ENCODE measurements at places on chromosomes 2 and 18.

GRCh38 chr18:48781988-48782363 lies 168.8 kb downstream of the SMAD7 start:
- DNase-seq, result no peak

- DNase-seq, result no peak
These were observed 144.3 kb upstream of the DAPL1 start for GRCh38 chr2:158650646-158651357.

- no peak for DNase-seq
These were observed 178.7 kb downstream of the PDE11A start for GRCh38 chr2:177893880-177894279.

- DNase-seq, result no peak
These were observed 12.4 kb downstream of the SLC8A1 start for GRCh38 chr2:40439473-40439872.

- DNase-seq, result no peak
These were observed 144.2 kb upstream of the NABP1 start for GRCh38 chr2:191533693-191534180.

- peak; percentile 54 for DNase-seq
These were observed 62.7 kb downstream of the CYP1B1 start for GRCh38 chr2:38013158-38013752.

GRCh38 chr2:230798769-230799399 lies 65.9 kb upstream of the ITM2C start:
- DNase-seq, result peak; percentile 75

GRCh38 chr18:71022389-71022788 lies 733.5 kb downstream of the SOCS6 start:
- no peak for DNase-seq

DNA sequence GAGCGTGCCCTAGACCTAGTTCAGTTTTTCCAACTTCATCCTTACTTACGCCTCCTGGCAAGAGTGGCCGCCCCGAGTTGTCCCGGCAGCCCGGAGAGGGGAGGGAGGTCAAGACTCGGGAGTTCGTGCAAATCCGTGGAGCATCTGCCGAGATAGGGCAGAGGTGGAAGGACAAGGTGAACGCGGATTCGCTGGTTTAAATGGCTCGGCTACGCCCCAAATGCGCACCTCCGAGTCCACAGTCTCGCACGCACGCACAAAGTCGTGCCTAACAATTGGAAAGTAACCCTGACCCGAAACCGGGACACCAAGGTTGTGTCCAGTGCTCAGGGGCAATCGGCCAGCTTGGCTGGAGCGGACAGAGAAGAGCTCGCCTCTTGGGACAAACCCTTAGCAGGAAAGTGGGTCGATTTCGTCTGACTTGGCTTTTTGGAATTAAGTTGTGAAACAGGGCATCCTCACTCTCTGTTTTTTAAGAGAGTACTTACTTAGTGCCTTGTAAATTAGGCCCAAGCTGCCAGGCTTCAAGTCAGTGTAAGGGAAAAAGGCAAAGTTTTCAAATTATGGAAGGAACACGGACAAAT lies 726 bp upstream of the SS18 start:
- DNase-seq, result no peak

GRCh38 chr2:233280114-233280693 lies 27.4 kb upstream of the SAG start:
- no peak for DNase-seq

GRCh38 chr2:43762286-43762685 lies 11.6 kb upstream of the DYNC2LI1 start:
- DNase-seq, result no peak

DNA sequence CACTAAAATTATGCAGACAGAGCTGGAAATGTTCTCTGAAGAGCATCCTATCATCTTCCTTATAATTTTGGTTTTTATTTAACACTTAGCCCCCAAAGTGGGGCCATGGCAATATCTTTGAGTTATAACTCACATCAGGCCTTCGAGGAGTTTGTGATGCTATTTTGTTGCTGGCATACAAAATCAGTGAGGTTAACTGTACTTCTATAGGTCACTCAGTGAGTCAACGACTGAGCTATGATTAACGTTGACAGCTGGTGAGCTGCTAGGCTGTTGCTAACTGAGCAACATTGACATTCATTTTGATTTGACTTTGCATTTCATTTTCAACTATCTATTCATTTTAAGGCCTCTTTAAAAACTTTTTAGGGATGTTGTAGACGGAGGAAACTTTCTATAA lies 50.0 kb downstream of the GPD2 start:
- no peak for DNase-seq

GRCh38 chr2:71129902-71130151 lies 202 bp downstream of the MCEE start:
- no peak for DNase-seq

- peak; percentile 32 for DNase-seq
These were observed 47.8 kb upstream of the CREB1 start for GRCh38 chr2:207481924-207482323.

- DNase-seq, result no peak
These were observed 381.2 kb upstream of the NETO1 start for GRCh38 chr18:73249030-73249429.

- DNase-seq, result peak; percentile 38
These were observed 176.7 kb downstream of the MTX2 start for GRCh38 chr2:176445956-176446355.

DNA sequence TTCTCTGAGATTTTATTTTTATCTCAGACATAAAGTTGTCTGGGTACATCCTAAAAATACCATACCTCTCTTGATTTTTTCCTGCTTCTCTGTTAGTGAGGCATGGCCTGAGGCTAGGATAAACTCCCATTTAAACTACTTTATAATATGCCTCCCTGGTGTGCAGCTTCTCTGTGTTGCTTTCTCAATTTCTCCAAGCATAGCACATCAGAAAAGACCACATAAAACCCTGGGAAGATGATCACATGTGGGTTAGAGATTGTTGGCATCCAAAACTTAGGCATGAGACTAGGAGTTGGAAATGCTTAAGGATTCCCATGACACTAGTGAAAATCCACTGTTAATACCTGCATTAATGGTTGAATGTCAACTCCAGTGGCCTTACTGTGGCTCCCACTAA lies 254.6 kb downstream of the RND3 start:
- no peak for DNase-seq

- no peak for DNase-seq
These were observed 164.9 kb downstream of the PDE1A start for GRCh38 chr2:182261860-182262387.

DNA sequence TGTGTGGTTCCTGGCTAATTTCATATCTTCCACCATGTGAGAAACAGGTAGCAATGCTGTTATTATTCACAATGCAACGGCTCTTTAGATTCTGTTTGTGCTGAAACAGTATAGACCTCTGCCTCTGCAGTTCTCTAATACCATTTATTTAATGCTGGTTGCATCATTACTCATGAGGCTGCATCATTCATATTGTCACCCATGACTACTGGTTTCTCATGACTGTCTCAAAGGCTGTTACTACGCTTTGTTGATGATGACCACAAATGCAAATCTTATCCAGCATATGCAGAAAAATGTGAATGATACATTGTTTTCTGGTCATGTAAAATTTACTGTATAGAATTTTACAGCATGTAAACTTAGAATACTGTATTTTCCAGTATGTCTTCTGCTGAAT lies 22.5 kb downstream of the CAVIN2 start:
- no peak for DNase-seq

GRCh38 chr2:41994233-41994637 lies 53.6 kb upstream of the PKDCC start:
- peak; percentile 72 for DNase-seq

DNA sequence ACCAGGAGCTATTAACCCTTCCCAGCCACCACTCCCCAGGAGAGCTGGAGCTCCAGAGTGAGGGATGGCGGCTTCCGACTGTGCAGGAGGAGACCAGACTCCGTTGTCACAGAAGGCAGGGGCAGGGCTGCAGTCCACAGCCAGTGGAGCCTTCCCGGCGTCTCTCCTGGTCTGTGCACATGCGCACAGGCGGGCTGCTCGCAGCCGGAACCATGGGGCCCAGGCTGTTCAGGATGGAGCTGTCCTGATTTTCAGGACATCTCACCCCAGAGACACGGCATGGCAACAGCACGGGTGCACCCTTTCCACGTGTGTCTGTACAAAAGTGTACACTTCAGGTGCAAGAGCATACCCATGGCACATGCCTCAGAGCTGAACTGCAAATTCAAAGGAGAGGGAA lies 28.9 kb downstream of the EIPR1 start:
- DNase-seq, result no peak

DNA sequence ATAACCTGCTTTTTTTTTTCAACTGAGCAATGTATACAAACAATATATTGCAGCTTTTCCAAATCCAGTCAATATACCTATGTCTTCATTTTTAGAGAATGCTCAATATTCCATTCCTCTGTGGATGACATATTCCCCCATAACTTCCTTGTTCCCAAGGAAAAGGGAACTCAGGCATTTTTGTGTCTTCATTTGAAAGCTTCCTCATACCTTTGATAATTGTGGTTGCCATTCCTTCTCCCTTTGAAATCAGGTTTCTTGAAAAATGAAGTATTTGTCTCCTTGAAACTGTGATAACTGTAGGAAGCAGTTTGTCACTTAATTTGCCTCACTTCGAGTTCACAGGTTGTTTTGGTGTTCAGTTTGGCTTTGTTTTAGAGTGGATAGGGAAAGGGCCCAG lies 13.5 kb downstream of the ELAC1 start:
- DNase-seq, result no peak

GRCh38 chr2:174597009-174597344 lies 627 bp downstream of the WIPF1 start:
- DNase-seq, result no peak

GRCh38 chr2:74138600-74139323 lies 8.9 kb downstream of the BOLA3 start:
- DNase-seq, result no peak

DNA sequence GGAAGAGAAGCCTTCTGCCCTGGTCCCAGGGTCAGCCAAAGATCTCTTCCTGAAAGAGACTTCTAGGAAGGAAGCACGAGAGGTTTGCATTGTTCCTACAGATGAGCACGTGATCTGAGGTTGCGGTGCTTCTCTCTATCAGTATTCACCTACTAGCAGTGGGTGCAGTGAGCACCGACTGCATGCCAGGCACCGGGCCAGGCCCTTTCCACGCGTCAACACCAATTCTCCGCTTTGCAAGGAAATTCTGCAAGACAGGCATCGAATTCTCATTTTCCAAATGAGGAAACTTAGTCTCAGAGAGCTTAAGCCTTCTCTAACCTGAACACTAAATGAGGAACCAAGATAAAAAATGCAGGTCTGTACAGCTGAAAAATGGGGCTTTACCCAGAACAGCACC lies 151.5 kb upstream of the MYCN start:
- no peak for DNase-seq

DNA sequence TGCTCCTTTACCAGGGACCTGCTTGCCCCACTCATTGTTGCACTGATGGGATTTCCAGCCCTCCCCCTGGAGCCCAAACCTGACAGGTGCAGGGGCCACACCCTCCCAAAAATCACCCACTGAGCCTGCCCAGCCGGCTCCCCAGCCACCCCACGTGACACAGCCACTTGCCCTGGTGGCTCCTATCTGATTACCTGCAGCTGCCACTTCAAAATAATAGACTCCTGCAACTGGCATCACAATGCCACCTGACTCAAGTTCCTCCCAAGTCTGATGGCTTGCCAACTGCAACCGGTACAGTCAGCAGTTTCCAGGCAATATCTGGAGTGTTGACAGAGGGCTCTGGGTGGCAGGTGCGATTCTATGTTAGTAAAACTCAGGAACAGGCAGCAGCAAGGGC lies 66.2 kb downstream of the CRACDL start:
- DNase-seq, result no peak

- no peak for DNase-seq
These were observed 169.4 kb downstream of the TNS1 start for GRCh38 chr2:217833439-217833838.

- DNase-seq, result no peak
These were observed 98.7 kb downstream of the TCF4 start for GRCh38 chr18:55489034-55489986.

DNA sequence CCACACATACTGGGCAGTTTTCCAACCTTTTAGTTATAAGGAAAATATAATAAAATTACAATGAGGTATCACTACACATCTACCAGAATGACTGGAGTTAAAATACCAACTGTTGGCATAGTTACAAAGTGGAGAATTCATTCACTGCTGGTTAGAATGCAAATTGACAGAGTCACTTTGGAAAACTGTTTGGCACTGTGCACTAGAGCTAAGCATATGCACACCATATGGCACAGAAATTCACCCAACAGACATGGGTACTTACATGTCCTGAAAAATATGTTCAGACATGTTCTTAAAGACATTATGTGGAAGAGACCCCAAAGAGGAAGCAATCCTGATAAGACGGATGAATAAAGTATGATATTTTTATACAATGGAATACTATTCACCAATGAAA lies 686.1 kb upstream of the RAB6C start:
- no peak for DNase-seq

GRCh38 chr2:236527159-236527630 lies 42.4 kb upstream of the ACKR3 start:
- DNase-seq, result peak; percentile 38

DNA sequence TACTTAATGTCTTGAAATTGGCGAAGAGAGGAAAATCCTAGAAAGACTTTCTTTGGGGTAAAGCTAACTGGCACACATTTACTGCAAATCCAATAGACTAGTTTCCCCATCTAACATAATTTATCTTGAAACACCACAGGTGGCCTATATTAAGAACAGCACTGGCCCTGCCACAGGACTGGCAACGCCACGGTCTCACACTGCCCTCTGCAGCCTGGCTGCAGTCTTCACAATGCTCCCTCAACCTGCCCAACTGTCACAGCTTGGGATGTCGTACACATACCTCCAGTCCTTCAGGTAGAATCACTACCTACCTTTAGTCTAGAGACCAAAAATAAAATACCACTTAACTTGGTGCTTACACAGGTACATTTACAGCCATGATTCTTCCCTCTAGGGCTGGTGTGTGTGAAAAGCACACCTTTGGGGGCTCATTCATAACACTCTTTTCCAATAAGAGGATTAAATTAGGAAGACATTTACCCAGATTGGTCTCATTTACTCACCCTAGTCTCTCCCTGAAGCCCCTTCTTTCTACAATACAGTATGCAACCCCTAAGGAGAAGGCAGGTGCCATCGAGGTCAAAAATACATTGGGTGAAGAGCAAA lies 222.2 kb downstream of the C1D start:
- peak; percentile 76 for DNase-seq

DNA sequence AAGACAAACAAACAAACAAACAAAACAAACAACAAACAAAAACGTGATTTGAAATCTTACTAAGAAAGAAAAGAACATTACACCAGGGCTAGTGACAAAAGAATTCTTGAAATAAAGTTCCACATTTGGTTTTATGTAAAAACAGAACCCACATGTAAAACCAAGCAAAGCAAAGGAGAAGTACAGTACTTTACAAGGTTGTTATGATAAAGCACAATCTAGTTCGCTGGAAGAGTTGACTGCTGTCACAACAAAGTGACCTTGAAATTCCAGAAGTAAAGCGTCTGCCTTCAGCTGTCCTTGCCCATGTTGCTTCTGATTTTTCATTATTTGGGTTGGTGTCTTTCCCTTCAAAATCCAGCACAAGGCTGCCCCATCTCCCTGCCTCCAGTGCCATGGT lies 94.8 kb upstream of the CYRIA start:
- no peak for DNase-seq

DNA sequence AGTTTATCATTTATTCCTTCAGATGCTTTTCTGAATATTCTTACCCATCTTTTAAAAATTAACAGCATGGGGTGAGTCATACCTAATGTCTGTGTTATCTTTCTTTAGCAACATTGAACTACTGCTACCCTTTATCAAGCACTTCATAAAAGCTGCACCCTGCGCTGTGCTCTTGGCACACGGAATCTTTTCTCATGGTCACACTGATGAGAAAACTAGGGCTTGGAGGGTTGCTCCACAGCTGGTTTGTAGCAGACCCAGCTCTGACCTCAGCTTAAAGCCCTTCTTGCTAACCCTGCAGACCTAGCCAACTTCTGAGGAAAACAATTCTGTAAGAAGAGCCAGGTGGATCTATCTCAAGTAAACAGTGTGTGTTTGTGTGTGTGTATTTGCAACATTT lies 106.3 kb downstream of the RNF144A start:
- peak; percentile 69 for DNase-seq
